WTC11 (cell line): ENCODE measurements at places on chromosomes 16 and 17.

DNA sequence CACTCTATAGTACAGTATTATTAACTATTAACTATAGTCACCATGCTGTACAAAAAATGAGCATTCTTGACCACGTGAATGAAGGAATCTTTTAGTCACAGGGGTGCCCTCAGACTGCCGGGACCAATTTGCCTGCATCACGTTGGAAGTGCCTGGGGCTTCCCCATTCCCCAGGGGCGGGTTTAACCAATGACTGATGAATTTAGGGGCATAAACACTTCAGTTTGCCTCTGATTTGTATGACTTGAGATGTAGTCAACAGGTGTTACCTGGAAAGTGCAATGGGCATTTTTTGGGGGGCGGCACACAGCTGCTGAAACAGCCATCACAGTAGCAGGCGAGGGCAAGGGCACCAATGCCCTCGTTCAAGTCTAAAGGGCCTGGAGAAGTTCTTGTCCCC is 8.7 kb upstream of the PYY start:
- H3K27me3 ChIP-seq: peaks cover 3% of the 10 kb centered on the region
- no peak overlapping the region for H3K4me3 ChIP-seq
- DNase-seq: no peak
- H3K4me1 ChIP-seq: no peaks in the 10 kb centered on the region
- H3K27ac ChIP-seq: no peak overlapping the region

DNA sequence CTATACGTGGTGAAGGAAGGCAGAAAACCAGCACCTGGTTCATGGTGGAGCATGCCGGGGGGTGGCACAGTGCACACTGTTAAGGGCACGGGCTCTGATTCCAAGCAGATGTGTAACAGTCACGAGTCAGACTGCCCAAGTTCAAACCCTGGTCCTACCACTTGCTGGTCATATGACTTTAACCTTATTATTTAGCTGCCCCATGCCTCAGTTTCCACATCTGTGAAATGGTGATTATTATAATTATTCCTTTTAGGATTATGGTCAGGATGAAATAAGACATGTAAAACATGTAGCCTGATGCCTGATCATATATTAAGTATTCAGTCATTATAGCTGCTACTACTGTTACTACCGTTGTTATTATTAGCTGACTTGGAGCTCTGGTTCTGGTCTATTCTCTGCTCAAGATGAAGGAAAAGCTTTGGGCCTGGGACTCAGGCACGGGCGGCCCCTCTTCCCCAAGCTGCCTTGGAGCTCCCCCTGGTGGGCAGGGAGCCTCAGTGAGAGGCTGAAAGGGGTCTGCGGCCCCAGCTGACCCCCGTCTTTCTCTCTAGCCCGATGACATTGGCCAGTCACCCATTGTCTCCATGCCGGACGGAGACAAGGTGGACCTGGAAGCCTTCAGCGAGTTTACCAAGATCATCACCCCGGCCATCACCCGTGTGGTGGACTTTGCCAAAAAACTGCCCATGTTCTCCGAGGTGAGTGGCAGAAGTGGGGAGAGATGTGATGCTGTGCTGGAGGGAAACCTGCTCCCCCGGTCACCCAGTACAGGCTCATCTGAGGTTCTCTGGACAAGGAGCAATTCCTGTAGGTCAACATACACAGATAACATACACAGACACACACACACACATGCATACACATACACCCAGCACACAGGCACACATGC is 14.0 kb downstream of the NR1D1 start:
- H3K36me3 ChIP-seq: peaks cover 10% of the 10 kb centered on the region; the same call in 1 of the 2 replicates
- H3K27me3 ChIP-seq: no peaks in the 10 kb centered on the region
- H3K4me3 ChIP-seq: no peak overlapping the region

GRCh38 chr17:30964876-30965275 is 6.0 kb upstream of the RNF135 start:
- no peaks in the 10 kb centered on the region for H3K36me3 ChIP-seq
- no peak overlapping the region for H3K4me3 ChIP-seq
- peaks cover 5% of the 10 kb centered on the region for H3K4me1 ChIP-seq
- no peak overlapping the region for H3K27ac ChIP-seq
- H3K27me3 ChIP-seq: peaks cover 4% of the 10 kb centered on the region; the same call in 1 of the 2 replicates
- no peak for DNase-seq

DNA sequence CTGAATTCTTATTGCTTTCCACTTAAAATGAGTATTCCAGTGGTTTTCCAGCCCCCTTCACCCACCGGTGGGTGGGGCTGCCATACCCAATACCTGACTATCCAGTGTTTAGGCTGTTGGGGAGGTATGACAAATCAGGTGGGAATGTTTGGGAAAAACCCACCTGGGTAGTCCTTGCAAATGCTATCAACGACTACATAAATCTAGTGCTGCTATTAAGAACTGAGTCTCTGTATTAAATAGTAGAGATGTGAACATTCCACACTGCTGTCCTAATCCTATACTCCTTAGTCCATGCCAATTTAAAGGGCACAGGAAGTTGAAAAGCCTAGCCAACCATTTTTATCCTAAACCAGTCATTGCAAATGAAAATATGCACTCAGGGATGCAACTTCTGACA is 126.6 kb downstream of the AXIN2 start:
- peaks cover 7% of the 10 kb centered on the region for H3K4me1 ChIP-seq
- H3K27ac ChIP-seq: no peak overlapping the region
- no peaks in the 10 kb centered on the region for H3K27me3 ChIP-seq
- DNase-seq: no peak

GRCh38 chr17:81153340-81153803 is 11.9 kb upstream of the PVALEF start:
- DNase-seq: no peak
- no peaks in the 10 kb centered on the region for H3K4me1 ChIP-seq

DNA sequence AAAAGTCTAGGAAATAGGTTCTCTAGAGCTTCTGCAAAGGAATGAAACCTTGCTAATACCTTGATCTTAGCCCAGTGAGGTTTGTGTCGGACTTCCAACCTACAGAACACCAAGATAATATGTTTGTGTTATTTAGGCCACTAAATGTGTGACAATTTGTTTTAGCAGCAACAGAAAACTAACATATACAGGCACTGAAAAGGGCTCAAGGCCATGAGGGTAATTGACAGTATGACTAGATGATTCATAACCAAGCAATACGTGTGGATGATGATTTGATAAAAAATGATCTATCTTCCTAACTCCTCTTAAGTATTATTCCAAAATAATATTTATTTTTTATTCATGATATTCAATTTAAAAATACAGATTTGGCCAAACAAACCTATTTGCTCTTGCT is 27.7 kb upstream of the MED13 start:
- DNase-seq: no peak
- no peaks in the 10 kb centered on the region for H3K27me3 ChIP-seq
- no peaks in the 10 kb centered on the region for H3K4me1 ChIP-seq

- H3K27ac ChIP-seq: no peak overlapping the region
- peaks cover 25% of the 10 kb centered on the region for H3K4me1 ChIP-seq
- H3K4me3 ChIP-seq: peak overlapping the region; percentile 53
Observed at GRCh38 chr16:1289477-1289866, 20.0 kb upstream of the UBE2I start.

GRCh38 chr17:50763716-50764475 is 3.4 kb downstream of the ANKRD40CL start:
- DNase-seq: no peak
- H3K4me1 ChIP-seq: peaks cover 16% of the 10 kb centered on the region
- no peak overlapping the region for H3K27ac ChIP-seq
- H3K4me3 ChIP-seq: peak overlapping the region; percentile 66; the same call in 1 of the 2 replicates
- H3K27me3 ChIP-seq: no peaks in the 10 kb centered on the region; the same call in 1 of the 2 replicates
- no peaks in the 10 kb centered on the region for H3K36me3 ChIP-seq

- H3K27me3 ChIP-seq: no peaks in the 10 kb centered on the region
- peaks cover 14% of the 10 kb centered on the region for H3K4me1 ChIP-seq
- H3K27ac ChIP-seq: peak overlapping the region; percentile 74
- H3K4me3 ChIP-seq: no peak overlapping the region
Observed at GRCh38 chr17:78789663-78790181, 7.6 kb upstream of the CYTH1 start.

GRCh38 chr17:9232591-9233270 is 211.4 kb downstream of the NTN1 start:
- H3K27ac ChIP-seq: no peak overlapping the region
- H3K27me3 ChIP-seq: no peaks in the 10 kb centered on the region
- no peak for DNase-seq
- no peaks in the 10 kb centered on the region for H3K4me1 ChIP-seq
- H3K36me3 ChIP-seq: no peaks in the 10 kb centered on the region

GRCh38 chr17:34532281-34533065 is 46.9 kb upstream of the TMEM132E start:
- H3K27me3 ChIP-seq: peaks cover 8% of the 10 kb centered on the region
- no peaks in the 10 kb centered on the region for H3K36me3 ChIP-seq
- no peak for DNase-seq

DNA sequence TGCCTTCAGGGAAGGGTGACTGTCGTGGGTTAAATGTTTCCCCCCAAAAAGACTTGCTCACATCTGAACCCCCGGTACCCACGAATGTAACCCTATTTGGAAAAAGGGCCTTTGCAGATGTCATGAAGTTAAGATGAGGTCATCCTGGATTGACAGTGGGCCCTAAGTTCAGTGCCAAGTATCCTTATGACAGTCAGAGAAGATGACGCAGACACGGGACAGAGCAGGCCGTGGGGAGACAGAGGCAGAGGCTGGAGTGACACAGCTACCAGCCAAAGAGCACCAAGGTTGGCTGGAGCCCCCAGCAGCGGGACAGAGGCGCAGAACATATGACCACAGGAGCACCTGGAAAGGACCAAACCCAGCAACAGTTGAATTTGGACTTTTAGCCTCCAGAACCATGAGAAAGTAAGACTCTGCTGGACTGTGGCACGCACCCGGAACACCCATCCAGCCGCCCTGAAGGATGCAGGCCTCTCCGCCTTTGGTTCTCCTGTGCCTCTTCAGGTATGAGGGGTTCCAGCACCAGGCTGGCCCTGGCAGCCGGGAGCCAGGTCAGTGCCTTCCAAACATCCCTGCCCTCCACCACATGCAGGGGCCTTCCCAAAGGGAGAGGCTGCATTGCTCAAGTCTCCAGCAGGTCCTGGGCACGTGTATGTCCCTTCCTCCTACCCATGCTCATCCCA is 104.0 kb downstream of the FOXL1 start:
- no peak overlapping the region for H3K27ac ChIP-seq
- no peaks in the 10 kb centered on the region for H3K4me1 ChIP-seq
- no peak for DNase-seq
- peaks cover 3% of the 10 kb centered on the region; the same call in 1 of the 2 replicates for H3K27me3 ChIP-seq

DNA sequence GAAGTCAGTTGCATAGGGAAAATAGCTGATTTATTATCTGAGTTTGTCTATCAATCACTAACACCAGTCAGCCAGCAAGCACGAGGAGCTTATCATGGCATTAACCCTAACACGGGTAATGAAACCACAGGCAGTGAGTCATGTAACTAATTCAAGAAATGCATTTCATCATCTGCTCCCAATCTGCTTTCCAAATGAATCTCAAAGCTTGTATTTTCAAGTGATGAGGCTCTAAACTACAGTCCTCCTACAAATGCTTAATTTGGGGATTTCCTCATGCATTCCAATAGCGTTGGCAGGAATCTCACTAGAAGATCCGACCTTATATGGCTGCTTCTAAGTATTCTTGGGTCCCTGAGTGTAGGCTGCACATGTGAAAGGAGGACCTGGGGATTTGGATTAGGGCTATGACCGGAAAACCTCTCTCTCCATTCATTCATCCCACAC is 118.4 kb upstream of the HSBP1 start:
- H3K27me3 ChIP-seq: no peaks in the 10 kb centered on the region
- H3K27ac ChIP-seq: no peak overlapping the region
- no peak overlapping the region for H3K4me3 ChIP-seq

DNA sequence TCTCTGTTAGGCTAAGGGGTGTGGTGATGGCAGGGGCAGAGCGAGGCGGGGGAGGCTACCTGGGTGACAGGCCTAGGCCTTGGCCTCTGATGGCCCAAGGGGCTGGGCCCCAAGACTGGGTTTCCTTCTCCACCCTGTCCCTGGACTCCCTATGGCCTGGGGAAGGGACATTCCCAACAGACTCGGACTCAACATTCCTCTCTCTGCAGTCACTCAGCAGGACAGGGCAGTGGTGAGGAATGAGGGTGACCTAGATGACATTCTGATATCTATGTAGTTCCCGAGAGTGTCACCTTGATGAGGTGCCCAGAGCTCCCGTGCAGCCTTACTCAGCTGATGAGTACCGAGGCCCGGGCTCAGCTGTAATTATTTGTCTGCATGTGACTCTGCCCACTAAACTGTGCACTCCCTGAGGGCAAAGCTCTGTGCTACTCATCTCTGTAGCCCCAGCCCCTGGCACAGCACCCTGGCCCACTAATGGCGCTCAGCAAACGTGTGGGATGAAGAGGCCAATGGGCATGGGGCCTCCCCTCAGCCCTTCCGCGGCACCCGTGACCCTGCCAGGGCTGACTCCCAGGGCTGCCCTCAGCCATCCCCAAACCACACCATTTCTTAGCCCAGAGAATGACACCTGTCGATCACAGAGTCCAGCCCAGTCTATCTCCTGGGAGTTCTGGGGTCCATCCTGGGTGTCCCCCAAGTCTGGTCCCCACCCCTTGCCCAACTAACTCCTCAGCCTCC is 2.2 kb downstream of the PLCD3 start:
- DNase-seq: no peak
- H3K4me3 ChIP-seq: no peak overlapping the region
- H3K36me3 ChIP-seq: no peaks in the 10 kb centered on the region
- peaks cover 21% of the 10 kb centered on the region for H3K4me1 ChIP-seq
- no peaks in the 10 kb centered on the region; the same call in 1 of the 2 replicates for H3K27me3 ChIP-seq
- H3K27ac ChIP-seq: no peak overlapping the region

DNA sequence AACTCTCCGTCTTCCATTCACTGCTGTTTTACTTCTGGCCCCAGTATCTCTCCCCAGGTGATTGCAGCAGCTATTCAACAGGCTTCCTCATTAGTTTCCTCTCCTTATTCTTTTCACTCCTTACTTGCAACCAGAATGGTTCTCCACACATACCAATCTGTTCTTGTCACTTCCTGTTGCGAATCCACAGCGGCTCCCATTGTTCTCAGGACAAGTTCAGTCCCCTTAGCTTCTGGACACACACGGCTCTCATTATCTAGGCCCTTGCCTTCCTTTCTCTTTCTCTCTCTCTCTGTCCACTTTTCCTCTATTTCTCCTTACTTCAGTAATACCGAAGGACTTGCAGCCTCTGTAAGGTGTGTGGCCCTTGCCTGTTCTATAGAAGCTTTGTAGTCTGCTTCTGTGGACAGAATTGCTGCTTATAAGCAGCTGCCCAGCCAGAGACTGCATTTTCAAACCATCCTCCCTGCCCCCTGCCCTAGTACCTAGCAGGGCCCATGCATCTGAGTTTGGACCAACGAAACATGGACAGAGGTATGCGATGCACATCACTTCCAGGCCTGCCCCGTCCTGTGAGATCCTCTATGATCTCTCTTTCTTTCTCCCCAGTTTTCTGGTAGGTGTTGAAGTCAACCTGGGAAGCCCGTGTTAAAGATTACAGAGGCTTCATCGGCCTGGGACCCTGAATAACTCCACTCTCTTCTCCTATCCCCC is 45.7 kb downstream of the VAT1L start:
- no peaks in the 10 kb centered on the region for H3K27me3 ChIP-seq
- H3K27ac ChIP-seq: peak overlapping the region; percentile 97
- H3K36me3 ChIP-seq: no peaks in the 10 kb centered on the region
- H3K4me1 ChIP-seq: peaks cover 45% of the 10 kb centered on the region
